ENCODE measurements at places on chromosomes 2 and 18.
A peak's percentile ranks its signal among the peaks of the same experiment; 100 is the strongest.

GRCh38 chr2:82526277-82526676, 1932.8 kb downstream of the SUCLG1 start:
- no peak for DNase-seq

DNA sequence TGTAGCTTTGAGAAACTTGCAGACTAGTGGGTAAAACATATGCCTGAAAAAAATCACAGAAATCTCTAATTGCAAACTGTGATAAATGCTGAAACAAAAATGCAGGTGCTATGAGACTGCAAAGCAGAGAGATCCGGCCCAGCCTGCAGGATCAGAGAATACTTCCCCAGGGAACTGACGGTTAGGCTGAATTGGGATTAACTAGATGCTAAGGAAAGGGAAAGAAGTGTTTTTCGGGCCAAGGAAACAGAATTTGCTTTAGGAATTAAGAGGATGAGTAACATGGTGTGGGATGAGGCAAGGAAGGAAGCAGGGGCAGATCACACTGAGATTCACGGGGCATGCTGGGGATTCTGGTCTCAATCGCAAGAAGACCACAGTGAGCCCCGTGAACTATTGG, 71.5 kb downstream of the OSBPL6 start:
- DNase-seq: no peak

GRCh38 chr2:32851777-32852439, 94.8 kb upstream of the LTBP1 start:
- DNase-seq: no peak

DNA sequence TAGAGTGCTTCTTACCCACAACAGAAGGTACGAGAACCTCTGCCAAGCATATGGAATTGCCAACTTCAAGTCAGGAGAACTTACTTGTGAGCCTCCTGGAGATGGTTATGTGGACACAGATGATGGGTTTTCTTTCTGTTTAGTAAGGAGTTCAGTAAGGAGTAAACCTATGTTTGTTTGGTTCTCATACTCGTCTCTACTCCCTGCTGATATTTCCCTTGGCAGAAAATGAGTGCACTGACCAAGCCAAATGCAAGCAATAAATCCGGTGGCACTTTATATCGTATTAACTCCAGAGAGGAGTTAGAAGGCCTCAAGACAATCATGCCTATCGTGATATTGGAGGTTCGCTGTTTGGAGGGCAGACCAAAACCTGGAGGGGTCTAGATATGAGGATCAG, 83.2 kb upstream of the CYP1B1 start:
- DNase-seq: no peak

- DNase-seq: no peak
Measured at GRCh38 chr2:2919574-2920365, 457.8 kb downstream of the EIPR1 start.

DNA sequence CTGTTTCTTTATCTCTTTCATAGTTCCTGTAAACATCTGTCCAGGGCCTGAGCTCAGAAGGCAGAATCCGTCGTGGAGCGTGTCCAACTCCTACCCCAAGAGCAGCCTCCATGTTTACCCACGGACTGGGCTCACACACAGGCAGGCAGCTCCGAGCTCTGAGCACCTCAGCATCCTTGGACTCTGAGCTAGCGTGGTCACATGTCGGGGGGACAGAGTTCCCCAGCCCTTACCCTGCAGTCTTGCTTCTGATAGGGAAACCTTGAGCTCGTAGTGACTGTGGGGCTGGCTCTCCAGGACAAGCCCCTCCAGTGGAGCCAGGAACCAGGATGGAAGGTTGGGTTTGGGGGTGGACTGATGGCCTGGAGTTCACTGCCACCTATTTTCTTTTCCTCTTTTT, 15.1 kb upstream of the ST3GAL5 start:
- no peak for DNase-seq

GRCh38 chr2:112541315-112542122, 746 bp upstream of the POLR1B start:
- peak; percentile 70 for DNase-seq

- no peak for DNase-seq
Measured at GRCh38 chr2:44974064-44974715, 32.7 kb downstream of the SIX3 start.

GRCh38 chr2:117064021-117064420, 750.5 kb upstream of the DDX18 start:
- DNase-seq: no peak

GRCh38 chr2:191569025-191569424, 108.9 kb upstream of the NABP1 start:
- no peak for DNase-seq

- DNase-seq: no peak
Measured at GRCh38 chr2:108895188-108895587, 93.8 kb downstream of the EDAR start.

DNA sequence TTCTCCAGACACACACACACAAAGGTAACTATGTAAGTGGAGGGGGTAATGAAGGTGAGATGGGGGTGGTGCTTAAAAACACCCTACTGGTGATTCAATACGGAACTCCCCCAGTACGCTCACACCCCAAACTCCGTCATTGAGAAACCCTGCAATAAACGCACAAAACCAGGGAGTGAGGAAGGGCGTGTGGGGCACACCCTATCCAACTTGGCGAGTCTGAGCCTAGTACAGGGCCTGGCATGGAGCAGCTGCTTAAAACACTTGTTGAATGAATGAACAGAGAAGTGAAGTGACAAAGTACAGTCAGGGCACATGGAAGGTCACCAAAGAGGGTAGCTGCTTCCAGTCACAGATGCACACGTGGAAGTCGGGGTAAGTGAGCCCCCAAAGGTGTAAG, 146.8 kb upstream of the SMAD2 start:
- no peak for DNase-seq

DNA sequence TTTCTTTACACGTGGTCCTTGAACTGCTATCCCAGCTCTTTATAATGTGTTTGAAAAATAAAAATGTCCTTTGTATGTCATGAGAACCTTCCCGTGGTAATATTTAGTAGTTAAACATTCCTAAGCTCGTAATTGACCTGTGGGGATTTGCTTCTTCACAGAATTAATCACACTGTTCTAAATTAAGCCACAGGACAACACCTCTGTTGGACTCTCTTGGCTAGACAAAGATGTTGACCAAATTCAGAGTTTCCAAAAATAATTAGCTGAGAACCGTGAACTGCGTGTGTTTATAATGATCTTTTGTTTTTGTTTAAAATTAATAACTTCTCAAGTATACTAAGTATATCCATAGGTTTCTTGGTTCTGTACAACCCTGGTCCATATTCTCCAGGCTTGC, 146.1 kb downstream of the GBX2 start:
- no peak for DNase-seq

DNA sequence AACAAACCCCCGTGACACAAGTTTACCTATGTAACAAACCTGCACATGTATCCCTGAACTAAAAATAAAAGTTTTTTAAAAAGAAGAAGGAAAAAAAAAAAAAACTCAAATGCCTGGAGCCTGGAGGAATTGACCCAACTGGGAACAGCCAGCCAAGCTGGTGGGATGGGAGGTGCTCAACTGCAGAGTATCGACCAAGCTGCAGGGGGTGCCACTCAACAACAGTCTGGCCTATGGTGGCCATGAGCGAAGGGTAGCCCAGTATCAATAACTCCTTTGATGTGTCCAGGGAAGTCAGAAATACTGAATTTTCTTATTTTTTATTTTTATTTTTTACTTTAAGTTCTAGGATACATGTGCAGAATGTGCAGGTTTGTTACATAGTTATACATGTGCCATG, 310.3 kb upstream of the DLGAP1 start:
- DNase-seq: no peak

DNA sequence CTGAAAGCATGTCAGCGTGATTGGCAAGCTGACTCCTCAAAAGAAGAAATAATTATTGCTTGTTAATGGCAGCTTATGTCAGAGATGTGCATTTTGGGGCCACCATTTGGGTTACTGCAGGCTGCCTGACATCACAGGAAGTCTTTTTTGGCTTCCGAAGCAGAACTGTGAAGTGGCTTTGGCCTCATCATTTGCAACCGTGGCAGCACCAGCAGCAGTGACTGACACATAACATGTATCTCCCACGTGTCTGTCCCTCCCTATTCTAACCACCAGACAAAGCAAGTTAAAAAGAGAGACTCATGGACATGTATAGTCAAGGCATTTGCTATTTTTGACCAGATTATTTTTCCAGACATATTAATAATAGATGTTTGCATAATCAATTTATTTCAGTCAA, 488.7 kb upstream of the ACVR2A start:
- DNase-seq: no peak

- peak; percentile 10 for DNase-seq
Measured at GRCh38 chr2:97011977-97012569, 25.7 kb upstream of the FAM178B start.

GRCh38 chr2:180980943-180981911, 822 bp downstream of the UBE2E3 start:
- peak; percentile 39 for DNase-seq

DNA sequence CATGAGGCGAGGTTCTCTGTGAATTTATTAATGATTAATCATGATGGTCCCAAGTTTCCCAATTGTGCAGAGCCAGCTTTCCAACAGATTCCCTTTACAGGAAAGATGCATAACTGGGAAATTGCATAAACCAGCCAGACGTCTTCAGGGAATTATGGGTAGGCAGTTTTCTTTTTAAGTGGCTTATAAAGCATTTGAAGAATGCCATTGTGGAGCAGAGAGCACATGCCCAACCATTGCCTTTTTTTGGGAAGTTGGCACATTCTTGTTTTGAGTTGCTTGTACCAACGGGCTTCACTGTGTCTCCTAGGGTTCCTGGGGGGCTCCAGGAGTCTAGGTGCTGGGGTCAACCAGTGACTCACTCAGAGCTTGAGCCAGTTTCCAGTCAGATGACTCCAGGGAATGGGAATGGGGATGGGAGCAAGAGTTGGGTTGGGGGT, 231.7 kb upstream of the FOSL2 start:
- no peak for DNase-seq

GRCh38 chr2:241047253-241048010, 49.0 kb downstream of the SNED1 start:
- DNase-seq: no peak

DNA sequence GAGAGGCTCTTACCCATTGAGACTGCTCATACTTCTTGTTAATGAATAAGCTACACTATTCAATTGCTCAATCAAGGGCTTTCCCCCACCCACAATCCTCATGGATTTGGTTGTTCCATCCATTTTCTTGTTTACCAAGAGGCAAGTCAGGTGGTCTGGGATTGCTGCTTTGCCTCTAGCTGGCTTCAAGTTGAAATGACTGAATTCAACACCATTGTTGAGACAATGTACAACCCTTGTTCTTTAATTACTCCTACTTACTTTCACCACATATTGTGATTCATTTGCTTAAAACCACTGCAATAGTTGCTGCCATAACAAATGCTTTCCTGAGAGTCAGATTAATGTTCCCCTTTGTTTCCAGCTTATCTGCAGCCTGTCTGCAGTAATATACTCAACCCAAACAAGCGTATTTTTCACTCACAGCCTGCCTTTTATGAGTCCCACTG, 532.2 kb downstream of the RIT2 start:
- no peak for DNase-seq

DNA sequence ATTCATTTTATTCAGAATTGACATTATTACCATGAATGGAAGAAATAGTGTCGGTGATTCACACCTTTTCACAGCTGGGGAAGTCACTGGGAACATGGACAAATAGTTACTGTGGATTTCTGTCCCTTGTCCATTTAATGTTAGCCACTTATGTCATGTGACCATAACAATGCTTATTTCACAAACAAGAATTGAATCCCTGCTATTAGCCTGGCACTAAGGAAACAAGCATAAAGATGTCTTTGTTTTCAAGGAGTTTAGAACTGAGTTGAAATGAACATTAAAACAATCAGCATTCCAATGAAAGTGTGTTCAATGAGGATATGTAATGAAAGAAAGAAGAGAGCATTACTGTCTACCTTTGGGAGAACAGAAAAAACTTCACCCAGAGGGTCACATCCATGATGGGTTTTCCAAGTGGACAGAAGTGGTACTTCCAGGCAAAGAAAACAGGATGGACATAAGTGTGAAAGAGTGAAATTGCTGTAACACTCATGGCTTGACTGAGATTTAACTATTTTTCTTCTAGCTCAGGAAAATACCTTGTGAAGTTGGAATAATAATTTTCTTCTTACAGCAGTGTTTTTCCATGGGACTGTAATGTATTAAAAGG, 324.5 kb upstream of the UBE2E3 start:
- no peak for DNase-seq

DNA sequence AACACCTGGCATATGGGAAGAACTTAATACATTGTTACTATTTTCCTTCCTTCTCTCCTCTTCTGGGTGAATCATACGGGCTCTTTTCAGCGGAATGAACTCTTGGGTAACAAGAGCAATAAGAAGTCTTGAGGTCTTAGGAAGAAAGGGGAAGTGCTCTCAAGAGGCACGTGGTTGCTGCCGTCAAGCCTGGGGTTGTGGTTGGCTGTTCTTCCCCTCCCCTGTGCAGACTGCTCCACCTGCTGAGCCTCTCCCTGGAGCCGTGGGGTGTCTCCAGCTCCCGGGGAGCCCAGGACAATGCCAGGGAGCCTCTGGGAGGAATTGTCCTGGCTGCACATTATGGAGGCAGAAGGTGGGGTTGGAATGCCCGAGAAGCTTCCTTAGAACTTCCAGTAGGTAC, 19.4 kb downstream of the TOGARAM2 start:
- peak; percentile 81 for DNase-seq

GRCh38 chr2:241884951-241885290, 15.4 kb downstream of the RTP5 start:
- DNase-seq: no peak

DNA sequence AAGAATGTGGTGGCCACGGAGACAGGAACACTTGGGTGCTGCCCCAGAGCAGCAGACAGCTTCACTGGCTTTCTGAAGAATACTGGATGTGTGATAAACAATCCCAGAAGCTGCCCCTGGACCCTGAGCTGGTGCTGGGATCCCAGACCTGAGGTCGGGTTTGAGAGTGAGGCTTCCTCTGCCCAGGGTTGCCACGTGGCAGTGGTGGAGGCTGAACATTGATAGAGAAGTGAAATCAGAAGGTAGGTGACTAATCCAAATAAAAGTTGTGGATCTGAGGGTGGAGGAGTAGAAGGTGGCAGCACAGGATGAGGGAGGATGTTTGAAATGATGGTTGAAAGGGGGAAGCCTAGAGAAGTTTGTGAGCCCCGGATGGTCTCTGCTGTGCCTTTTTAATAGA, 64.0 kb downstream of the FMNL2 start:
- DNase-seq: no peak

DNA sequence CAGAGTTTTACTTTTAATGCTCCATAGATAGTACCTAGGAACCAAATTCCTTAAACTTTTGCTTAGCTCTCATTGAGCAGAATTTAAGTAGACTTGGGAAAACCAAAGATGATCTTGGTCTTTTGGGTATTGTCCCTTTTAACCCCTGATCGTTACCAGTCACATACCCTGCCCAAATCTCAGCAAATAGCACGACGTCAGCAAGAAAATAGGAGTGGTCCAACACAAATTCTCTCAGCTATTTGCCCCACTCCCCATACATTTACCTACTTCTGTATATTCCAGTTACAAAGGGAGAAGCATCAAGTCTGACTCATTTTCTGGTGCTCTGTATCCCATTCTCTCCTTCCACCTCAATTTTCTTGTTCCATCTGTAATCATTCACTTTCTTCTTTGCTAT, 387.3 kb downstream of the CCDC85A start:
- no peak for DNase-seq

- no peak for DNase-seq
Measured at GRCh38 chr18:52510139-52510538, 170.1 kb downstream of the DCC start.

All from germinal center (tissue), 1 donor.